ENCODE measurements at places on chromosomes 11 and 22. TPM values are rescaled to one million over a fixed set of nuclear protein-coding genes. Genes with fewer than 3 reads are reported as not detected.

DNA sequence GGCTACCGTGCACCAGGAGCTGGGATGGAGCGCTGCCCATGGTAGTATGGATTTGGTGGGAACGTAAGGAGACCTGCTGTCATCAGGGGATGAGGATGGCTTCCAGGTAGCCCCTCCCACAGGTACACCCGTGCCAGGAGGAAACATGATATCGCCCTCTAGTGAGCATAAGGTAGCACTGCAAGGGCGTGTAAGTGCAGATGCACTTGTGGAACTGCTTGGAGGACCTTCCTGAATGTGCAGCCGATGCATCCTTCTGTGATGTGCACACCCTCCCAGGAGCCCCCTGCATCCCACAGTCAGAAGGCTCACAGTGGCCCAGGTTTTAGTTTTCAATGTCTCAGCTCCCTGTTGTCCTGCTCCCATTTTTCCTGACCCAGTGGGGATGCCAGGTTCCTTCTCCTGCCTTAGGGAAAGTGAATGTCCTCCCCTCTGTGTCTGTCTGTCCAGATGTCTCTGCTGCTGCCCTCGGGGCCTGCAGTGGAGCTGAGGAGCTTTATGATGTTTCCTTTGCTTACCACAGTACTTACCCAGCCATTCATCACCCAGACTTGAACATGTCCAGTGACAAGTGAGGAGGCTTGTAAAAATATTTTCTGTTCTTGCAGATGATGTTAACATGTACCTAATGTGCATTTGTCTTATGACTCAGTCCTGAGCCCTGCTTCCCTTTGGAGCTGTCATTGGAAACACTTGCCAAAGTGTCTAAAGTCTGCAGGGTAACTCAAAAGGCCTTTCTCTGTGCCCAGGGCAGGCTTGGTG, 49.2 kb downstream of the DBX1 start:
- no peak for DNase-seq

GRCh38 chr11:127624306-127624856, 623.8 kb upstream of the KIRREL3 start:
- DNase-seq = no peak

DNA sequence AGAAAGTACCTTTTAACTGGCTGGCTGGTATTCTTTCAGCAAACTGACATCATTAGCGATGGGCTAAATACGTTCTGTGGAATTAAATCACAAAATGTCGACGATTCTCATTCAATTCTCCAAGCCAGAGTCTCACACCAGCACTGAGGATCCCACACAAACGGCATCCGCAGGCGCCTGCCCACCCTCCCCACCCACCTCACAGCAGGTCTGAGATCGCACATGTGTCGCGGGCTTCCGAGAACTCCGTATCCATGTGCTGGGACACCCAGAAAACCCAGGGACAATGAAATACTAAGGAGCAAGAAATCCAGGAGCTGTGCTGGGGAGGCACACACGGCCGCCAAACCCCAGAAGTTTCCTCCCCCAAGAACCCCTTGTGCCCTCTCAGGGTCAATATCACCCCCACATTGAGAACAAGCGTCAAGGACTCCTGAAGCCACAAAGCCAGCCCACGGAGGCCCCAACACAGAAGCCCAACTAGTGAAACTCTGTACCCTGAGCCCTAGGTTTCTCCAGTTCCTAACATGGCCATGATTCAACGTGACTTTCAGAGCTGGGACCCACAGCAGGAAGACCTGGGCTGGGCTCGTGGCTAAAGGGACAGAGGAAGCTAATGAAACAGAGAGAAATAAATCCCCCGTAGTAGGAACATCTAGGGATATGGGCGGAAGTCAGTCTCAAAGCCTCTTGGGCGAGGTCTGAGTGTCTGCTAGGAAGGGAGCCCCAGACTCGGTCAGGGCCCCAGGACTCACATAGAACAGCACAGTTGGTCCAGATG, 8.0 kb downstream of the TOLLIP start:
- no peak for DNase-seq

DNA sequence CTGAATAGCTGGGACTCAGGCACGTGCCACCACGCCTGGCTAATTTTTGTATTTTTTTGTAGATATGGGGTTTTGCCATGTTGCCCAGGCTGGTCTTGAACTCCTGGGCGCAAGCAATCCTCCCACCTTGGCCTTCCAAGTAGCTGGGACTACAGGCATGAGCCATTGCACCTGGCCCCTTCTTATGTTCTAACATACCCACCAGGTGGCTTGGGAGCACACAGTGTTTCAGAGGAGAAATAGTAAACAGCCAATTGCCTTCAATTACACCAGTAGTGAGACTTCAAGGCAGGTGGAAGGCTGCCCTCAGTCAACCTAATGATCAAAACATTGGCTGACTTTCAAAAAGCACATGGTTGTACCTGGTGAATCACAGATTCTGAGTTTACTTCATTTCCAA, 167.2 kb downstream of the SWAP70 start:
- no peak for DNase-seq

- no peak for DNase-seq
These were observed 476.4 kb downstream of the MIAT start for GRCh38 chr22:27133681-27134314.

DNA sequence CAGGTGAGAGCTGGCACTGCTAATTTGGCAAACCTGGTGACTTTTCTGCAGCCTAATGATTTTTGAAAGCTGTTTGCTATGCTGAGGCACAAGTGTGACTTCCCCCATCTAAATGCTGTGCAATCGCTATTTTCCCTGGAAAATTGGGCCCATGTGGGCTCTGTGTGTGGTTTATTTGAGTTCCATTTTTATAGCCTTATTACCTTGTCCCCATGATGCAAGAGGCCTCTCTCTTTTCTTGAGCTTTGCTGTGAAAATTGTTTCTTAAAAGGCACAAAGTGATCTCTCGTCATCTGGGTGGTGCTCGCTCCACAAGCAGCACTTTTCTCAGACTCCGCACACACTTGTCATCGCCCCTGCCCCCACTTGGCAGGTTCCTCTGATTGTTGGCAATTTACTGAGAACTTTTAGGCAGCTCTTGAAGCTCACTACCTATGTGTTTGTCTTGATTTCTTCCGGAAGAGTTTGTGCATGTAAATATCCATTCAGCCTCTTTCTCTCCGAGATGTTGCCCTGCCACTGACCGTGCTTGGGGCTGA, 24.9 kb downstream of the BMAL1 start:
- DNase-seq = no peak

DNA sequence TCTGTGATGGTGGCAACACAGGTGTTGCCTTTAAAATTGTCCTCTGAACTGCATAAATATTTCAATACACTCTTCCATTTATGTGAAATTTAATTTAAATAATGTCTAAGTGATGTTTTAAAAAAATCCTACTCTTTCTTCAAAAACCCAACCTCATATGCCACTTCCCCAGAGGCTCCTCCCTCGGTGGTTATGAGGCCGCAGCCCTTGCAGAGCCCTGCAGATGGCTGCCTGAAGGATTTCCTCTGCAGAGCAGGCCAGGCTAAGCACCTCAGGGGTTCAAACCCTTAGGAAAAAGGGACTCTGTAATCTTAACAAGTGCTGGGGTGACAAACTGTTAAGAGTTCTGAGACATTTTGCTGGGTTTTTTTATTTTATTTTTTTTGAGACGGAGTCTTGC, 25.2 kb downstream of the MORC2 start:
- no peak for DNase-seq

DNA sequence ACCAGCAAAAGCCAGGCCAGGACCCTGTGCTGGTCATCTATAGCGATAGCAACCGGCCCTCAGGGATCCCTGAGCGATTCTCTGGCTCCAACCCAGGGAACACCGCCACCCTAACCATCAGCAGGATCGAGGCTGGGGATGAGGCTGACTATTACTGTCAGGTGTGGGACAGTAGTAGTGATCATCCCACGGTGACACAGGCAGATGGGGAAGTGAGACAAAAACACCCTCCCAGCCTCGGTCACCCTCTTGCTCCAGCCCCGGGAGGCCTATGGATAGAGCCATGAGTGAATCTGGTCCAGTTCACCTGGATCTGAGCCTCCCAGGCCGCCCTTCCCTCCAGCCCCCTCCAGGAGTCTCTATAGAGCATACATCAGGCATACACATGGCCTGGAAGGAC, 115.2 kb upstream of the IGLL5 start:
- no peak for DNase-seq

- no peak for DNase-seq
These were observed 36.9 kb upstream of the PRR5 start for GRCh38 chr22:44665115-44665514.

- peak; percentile 63 for DNase-seq
These were observed 10.5 kb upstream of the RPS19BP1 start for GRCh38 chr22:39543095-39543494.

DNA sequence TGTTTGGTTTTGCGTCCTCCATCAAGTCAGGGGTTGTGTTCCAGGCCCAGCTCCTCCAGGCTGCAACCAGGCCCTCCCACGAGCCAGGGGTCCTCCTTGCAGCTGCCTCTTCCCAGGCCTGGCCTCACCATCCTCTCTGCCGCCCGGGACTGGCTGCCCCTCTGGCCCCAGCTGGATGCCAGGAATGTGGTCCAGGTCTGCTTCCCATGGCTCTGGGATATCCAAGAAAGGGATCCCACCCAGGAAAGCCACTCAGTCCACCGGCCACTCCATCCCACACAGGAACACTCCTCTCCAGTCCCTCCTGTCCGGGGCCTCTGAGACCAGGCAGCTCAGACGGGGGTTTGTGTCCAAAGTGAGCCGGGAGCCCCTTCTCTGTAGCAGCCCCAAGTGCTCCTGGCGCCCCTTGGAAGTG, 336.4 kb downstream of the BRD1 start:
- no peak for DNase-seq

GRCh38 chr11:8867931-8868631, 42.9 kb upstream of the AKIP1 start:
- DNase-seq = no peak

GRCh38 chr22:18966748-18967147, 30.7 kb upstream of the PRODH start:
- no peak for DNase-seq

- peak; percentile 17 for DNase-seq
These were observed 101.2 kb downstream of the NAT10 start for GRCh38 chr11:34206407-34207300.

DNA sequence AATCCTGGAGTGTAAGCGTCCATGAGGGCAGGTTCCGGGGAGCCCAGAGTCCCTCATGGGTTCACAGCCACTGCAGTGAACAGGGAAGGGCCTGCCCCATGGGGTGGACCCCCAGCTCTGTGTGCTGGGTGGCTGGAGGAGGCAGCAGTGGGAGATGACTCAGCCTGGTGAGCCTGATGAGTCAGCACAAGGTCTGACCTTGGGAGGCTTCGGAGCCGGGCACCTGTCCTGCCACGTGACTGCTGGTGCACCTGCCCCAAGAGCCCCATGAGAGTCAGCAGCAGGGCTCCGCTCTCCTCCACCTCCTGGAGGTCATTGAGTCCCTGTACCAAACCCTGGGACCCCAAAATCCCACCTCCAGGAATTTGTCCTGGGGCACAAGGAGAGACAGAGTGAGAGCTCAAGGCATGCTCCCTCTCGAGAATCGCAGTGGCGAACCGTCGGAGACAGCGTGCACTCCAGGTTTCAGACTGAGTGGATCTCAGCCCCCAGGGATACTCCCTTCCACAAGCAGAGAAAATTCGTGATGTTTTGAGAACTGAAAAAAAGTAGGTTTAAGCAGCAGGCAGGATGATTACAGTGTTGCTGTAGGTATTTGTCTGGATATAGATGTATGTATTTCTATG, 1221.7 kb downstream of the BRD1 start:
- DNase-seq = no peak

- DNase-seq = no peak
These were observed 56.4 kb downstream of the ARFGAP3 start for GRCh38 chr22:42800451-42801251.

DNA sequence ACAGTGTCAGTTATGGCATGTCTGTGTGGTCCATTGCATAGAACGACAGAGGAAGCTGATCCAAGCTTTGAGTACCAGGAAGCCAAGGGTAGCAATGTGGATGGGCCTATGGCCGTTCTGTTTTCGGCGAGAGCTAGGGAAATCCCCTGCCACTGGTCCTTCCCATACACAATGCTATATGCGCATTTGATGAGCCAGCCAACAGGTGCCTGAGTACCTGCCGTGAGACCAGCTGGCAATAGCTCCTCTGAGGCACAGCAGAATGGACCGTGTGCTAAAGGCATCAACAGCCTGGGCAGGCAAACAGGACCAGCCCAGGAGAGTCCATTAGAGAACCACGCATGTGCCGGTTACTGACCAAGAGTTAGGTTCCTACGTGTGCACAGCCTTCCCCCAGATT, 753.0 kb downstream of the NTM start:
- DNase-seq = no peak

DNA sequence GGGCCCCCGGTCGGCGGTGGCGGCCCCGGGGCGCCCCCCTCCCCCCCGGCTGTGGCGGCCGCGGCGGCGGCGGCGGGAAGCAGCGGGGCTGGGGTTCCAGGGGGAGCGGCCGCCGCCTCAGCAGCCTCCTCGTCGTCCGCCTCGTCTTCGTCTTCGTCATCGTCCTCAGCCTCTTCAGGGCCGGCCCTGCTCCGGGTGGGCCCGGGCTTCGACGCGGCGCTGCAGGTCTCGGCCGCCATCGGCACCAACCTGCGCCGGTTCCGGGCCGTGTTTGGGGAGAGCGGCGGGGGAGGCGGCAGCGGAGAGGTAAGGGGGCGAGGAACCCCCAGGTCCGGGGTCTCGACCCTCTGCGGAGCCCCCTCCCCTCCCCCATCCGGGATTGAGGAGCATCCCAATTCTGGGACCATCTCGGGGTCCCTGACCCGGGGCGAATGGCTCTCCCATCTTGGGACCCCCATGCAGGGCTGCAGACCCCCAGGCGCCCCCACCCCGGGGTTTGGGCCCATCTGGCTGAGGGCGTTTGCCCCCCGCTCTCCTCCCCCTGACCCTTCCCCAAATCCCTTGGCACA, 431 bp downstream of the KMT2A start:
- no peak for DNase-seq

GRCh38 chr22:42069801-42070516, 653 bp downstream of the NAGA start:
- no peak for DNase-seq

DNA sequence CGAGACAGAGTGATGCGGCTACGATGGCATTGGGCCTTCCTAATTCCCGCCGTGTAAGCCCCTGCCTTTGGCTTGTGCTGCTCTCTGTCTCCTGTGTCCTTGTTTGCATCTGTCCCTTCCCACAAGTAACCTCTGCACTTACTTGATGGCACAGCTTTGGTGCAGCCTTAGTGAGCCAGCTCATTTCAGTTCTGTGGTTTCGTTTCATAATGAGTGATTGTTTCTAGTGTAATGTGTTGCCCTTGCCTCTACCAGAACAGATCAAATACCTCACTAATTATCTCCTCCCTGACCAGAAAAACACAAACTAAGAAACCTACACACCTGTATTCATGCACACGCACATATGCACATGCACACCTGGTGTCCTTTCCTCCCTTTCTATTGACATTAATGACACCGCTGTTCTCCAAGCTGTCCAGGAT, 58.8 kb downstream of the GRK3 start:
- DNase-seq = no peak

The RAB39A gene
- total RNA-seq = 3.5 TPM

The TREH gene
- total RNA-seq = not detected

The RHOD gene
- 2.8 TPM for total RNA-seq

The TRPC6 gene
- 1.3 TPM for total RNA-seq

The CCDC188 gene
- total RNA-seq = 0.09 TPM
